ENCODE measurements at places on chromosomes 7 and 10. TPM values are rescaled to one million over a fixed set of nuclear protein-coding genes. Genes with fewer than 3 reads are reported as not detected.

DNA sequence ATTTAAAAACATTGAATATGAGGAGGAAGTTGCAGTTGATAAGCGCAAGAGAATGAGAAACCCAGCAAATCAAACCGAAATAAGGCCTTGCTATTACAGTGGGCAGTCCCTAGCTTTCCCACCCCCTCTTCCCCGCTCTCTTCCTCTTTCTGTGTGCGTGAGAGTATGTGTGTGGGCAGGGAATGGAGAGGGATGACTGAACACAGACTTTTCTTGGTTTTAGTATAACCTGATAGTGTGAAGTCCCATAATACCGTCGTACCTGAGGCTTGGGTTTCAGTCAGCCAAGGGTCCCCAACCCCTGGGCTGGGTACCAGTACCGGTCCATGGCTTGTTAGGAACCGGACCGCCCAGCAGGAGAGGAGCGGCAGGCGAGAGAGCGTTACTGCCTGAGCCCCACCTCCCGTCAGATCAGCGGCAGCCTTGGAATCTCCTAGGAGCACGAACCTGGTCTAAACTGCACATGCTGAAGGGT, 255.3 kb downstream of the CELF2 start:
- peak; percentile 82 for ATAC-seq

GRCh38 chr7:42237811-42238541, 967 bp upstream of the GLI3 start:
- no peak for ATAC-seq

DNA sequence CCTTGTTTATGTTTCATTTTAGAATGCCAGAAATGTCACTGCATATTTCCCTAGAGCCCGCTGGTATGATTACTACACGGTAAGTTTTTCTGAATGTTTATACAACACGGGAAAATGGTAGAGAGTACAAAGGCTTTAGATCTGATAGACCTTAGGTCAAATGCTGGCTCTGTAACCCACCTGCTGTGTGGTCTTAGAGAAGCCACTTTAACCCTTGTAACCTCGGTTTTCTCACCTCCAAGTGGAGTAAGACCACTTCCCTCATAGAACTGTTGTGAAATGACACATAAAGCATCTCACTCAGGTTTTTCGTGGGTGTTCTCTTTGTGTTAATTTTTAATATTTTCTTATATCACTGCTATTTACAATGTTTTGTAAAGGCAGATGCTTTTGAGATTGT, 13.9 kb upstream of the MGAM2 start:
- no peak for ATAC-seq

GRCh38 chr10:93413252-93413689, 68.9 kb downstream of the MYOF start:
- ATAC-seq = peak; percentile 69

- no peak for ATAC-seq
Measured at GRCh38 chr10:102208311-102209035, 17.6 kb upstream of the ELOVL3 start.

Gene ZNF853
- total RNA-seq = 0.48 TPM

Gene SAMD9L
- total RNA-seq = 28.1 TPM

DNA sequence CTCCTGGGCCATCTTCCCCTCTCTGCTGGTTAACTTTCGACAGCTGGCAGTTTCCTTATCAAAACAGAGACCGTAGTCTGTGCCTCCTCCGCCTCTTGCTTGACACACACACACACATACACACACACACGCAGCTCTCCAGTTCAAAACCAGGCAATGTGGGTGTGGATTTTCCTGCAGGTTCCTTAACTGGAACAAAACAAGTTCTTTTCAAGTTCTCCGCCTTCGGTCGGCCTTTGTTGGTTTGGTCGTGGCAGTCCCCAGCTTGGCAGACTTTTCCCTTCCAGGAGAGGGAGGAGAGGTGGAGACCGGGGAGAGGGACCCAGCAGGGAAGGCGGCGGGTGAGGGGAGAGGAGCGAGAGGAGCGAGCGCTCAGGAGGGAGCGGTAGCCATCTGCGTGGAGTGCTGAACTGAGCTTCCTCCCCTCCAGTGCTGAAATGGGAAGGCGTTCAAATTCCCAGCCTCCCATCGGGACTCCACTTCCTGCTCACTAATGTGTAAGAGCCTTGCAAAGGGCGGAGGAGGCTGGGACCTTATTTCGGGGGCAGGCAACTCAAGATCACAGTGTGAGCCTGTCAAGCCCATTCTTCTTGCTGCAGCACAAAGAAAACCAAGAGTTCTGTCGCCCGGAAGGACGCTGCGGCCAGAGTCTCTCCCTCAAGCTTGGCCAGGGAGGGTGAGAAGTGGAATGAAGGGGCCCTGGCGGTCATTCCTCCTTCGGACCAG, 120.6 kb downstream of the PRPF18 start:
- peak; percentile 38 for ATAC-seq

Measured in activated T-helper 17 cell treated with anti-CD3 and anti-CD28 coated beads, Interleukin-2, amount 50 U/mL, for 72 hours (primary cell).